ENCODE measurements at places on chromosomes 5 and 9.

DNA sequence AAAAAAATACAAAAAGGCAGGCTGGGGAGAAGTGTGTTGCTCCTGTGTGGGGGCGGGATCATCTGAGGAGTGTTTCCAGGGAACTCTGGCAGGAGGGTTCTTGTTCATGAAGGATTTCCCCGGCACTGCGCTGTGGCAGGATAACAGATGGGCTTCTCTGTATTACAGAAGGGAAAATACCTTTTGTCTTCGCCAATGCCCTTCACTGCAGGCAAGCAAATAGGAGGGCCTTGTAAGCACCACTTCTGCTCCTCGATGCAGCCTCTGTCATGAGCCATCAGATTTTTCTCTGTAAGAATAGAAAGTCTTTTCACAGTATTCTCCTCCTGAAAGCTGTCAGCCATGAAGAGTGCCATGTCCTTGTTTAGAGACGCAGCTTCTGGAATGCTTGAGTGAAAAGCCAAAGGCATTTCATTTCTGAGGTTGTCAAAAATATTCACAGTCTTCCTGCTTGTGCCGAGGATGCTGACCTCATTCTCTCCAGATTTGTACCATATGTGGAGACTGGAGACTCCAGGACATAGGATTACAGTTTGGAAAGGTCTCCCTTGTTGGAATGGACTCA, 294.0 kb downstream of the YTHDC2 start:
- DNase-seq, result no peak

GRCh38 chr5:17813214-17813613, 179.0 kb downstream of the TAF11L14 start:
- DNase-seq, result no peak

GRCh38 chr9:125337236-125337635, 75.6 kb downstream of the GAPVD1 start:
- DNase-seq, result no peak

DNA sequence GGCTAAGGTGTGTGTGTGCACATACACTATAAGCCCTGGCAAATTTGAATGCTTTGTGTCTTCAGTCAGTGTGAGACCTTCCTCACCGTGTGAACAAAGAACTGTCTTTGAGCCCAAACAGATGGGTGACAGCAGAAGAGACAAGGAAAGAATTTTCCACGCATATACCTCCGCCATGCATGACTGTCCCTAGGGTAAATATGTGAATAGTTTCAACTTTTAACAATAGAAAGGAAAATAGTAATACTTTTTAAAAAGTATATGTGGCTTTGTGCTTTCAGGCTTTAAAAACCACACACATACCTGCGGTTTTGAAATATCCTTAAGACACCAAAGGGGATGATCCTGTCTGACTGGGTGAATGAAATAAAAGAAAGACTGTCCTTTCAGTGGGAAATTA, 438.6 kb upstream of the MPDZ start:
- DNase-seq, result no peak

DNA sequence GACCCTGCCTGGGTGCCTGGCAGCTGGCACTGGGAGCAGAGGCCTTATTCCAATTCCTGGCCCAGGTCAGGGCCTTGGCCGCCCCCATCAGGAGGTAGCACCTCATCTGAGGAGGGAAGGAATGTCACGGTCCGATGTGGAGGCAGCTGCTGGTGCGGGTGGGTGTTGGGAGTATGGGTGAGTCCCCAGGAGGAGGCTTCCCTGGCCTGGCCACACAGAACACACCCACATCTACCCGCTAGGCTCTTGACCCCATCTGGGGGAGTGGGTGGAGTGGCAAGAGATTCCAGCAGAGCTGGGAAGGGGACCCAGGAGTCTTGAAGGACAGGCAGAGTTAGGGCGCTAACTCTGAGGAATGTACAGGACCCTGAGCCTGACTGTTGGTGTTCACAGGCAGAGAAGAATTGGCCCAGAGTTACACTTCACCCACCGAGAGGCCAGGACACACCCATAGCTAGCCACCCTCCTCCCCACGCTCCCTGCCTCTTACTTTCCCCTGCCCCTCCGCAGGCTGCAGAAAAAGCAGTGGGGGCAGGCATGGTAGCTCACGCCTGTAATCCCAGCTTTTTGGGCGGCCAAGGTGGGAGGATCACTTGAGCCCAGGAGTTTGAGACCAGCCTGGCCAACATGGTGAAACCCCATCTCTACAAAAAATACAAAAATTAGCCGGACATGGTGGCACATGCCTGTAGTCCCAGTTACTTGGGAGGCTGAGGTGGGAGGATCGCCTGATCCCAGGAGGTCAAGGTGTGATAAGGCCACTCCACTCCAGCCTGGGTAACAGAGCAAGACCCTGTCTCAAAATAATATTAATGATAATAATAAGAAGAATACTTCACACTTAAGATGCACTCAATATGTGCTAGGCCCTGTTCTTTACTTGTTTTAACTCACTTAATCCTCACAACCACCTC, 6.0 kb downstream of the OLFML2A start:
- no peak for DNase-seq

All from activated CD8-positive, alpha-beta memory T cell treated with anti-CD3 and anti-CD28 coated beads for 48 hours (primary cell).